ENCODE measurements at places on chromosomes 11 and 22.

- no peak for DNase-seq
These were observed 192.6 kb upstream of the NARS2 start for GRCh38 chr11:78767027-78767932.

DNA sequence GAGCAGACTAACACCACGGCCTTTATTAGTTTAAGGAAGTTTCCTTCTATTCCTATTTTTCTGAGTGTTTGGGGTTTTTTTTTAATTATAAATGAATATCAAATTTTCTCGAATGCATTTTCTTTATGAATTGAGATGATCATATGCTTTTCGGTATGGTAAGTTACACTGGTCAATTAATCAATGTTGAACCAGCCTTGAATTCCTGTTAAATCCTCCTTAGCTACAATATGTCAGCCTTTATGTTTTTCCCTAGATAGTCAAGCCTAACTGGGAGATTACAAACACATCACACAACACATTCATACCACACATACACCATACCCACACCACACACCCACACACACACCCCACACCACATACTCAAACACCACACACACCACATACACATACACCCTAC is 247.6 kb downstream of the BRD1 start:
- DNase-seq, result no peak

- no peak for DNase-seq
These were observed 119.2 kb downstream of the PHF21B start for GRCh38 chr22:44890416-44891292.

DNA sequence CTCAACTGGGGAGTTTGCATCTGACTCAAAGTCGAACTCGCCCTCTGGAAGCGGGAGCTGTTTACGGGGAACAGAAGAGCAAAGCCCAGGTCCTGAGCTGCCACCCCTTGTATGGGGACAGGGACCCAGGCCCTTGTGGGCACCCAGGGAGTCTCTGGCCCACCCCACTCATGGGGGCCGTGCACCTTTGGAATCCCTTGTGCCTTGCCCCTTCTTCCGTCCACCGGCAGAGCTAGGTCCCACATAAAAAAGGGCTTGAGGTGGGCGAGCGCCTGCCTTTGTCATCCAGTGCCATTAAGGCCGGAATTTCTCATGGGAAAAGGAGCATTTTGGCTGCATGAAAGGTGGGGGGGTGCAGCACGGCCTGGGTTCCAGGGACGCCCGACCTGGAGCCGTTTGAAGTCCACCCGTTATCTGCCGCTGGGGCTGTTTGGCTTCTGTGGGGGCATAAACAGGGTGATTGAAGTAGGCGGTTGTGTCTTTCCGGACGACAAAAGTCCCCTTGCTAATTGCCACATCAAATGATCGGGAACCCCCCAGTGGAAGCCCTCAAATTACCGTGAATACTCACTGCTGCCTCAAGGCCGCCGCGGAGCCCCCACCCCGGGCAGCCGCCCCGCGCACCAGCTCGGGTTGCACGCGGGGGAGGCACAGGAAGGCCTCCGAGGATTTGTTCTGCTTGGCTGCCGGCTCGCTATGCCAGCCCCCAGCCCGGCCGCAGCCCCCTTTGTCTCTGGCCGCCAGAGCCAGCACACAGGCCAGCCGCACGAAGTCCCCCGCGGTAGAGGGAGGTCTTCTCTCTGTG is 49.0 kb upstream of the FGF3 start:
- no peak for DNase-seq

DNA sequence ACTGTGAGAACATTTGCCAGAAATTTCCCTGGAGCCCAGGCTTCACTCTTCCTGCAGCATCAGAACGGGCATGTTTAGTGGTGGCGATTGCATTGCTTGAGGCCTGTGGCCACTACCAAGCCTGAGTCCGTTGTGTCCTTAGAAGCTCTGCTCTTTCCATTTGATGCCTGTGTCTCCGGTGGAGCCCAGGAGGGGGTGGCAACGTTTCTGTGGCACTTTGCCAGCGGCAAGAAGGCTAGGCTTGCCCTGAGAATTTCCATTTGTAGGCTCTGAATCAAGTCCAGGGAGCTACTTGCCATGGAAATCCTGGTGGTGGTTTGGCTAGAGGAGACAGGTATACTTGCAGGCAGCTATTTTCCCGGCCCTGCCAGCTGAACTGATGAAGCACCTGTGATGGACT is 47.1 kb downstream of the ADAMTS8 start:
- no peak for DNase-seq

GRCh38 chr22:32202161-32202538 is 2.7 kb downstream of the RFPL2 start:
- DNase-seq, result no peak

- no peak for DNase-seq
These were observed 13.2 kb downstream of the EHF start for GRCh38 chr11:34633990-34634693.

DNA sequence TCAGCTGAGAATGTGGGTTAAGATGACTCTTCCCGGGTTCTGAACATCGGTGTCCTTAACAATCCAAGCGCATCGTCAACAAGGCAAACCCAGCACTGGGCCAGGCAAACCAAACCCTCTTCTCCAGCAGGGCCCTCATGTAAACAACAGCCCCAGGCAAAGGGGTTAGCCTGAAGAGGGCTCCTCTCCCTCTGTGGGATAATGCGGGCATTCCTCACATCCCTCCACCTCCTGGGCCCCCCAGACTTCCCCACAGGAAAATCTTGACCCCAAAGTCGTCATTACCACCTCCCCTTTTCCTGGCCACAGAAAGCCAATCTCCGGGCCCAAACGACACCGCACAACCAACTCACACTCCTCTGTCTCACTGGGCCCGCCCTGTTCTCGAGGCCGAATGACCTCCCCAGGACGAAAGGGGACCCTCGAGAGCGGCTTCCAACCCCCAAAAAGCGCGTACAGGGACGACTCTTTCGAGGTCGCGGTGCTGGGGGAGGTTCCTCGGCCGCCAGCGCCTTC is 566 bp downstream of the DDB1 start:
- no peak for DNase-seq

All from NCI-H1930 (cell line).